ENCODE measurements at places on chromosomes 1 and 21.

DNA sequence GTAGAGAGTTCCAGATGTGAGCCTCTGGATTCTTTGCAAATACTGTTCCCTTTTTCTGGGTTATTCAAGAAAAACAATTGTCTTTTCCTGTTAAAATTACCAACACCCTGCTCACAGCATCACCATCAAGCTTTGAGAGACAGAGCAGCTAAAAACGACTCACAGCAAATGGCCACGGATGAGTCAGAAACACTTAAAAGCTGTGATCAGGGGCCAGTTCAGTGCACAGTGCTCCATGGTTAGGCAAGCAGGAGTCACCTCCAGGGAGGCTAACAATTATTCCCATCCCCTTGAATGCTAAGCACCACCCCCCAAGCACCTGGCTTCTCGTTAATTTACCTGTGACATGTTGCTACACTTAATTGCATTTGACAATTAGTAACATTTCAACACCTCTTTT lies 128.4 kb upstream of the CAMK1G start:
- DNase-seq = no peak

- no peak for DNase-seq
Measured at GRCh38 chr1:156217871-156218270, 5.1 kb downstream of the PMF1 start.

- DNase-seq = no peak
Measured at GRCh38 chr1:34825455-34826091, 32.8 kb downstream of the GJA4 start.

DNA sequence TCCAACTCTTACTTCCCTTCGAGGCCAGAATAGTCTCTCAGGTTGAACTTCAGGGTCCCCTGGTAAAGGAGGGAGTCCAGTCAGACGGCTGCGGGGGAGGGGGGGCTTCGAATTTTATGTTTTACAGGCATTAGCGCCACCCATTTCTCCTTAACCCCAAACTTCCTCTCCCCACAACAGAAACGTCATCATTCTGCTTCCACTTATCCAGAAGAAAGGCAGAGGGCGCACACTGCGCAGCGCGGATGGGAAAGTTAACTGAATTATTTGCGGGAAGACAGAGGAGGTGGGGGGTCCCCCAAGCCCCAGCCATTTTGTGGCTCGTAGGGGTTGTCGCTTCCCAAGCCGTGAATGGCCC lies 529 bp upstream of the PRMT2 start:
- peak; percentile 50 for DNase-seq

DNA sequence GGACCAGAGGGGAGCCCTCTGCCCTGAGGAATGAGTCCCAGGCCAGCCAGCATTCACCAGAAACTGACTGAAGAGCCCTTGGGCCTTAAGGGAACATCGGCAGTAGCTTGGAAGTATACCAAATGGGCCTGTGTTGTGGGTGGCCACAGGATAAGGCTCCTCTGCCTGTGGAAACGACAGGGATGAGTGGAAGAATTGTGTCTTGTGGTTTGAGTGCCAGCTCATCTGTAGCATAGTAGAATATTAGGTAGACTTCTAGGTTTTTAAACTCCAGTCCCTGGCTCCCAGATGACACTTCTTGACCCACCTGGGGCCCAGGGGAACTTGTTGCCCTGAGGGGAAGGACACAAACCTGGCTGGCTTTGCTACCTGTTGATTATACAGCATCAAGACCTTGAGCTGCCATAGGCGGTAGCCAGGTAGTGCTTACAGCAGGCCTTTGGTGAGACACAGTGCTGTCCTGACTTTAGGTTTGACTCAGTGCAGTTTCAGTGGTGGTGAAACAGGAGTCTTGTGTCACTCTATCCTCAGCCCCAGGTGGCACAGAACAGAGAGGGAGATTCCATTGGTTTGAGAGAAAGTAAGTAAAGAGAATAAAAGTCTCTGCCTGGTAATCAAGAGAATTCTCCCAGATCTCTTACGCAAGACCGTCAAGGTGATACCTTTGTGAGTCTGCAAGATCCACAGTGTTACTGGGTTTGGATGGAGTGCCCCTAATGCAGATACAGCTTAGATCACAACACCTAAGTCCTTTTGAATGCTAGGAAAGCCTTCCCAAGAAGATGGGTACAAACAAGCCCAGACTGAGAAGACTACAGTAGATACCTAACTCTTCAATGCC lies 50.2 kb downstream of the RABGAP1L start:
- DNase-seq = no peak

GRCh38 chr1:184499616-184500015 lies 112.8 kb downstream of the C1orf21 start:
- peak; percentile 49 for DNase-seq

DNA sequence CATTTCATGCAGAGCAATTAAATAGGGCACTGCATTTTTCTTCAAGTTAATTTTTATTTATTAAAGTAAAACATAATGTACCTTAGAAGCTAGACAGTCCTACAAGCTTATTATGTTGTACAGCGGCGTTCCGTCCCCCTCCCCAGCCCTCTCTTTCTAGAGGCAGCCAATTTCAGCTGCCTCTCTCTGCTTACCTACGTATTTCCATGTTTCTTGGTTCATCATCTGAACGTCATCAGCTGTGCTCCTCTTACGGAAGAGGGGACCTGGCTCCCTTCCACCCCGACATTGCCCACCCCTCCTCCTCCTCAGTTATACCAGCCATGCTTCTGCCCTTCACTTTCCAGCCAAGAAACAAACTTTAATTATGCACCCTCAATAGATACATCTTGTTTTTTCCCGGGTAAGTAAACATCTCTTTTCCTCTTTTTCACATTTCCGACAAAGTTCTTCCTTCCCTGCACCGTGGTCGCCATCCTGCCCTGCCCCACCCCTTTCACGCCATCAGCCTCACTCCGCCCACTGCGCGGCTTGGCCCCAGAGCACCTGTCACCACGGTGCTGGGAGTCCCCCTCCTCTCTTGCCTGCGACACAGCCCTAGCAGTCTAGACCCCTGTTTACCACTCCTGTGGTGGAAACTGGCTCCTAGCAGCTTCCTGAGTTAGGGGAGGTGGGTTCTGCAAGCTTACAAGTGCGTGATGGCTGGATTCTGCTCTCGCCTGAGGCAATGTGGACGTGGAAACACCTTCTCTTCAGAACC lies 57.9 kb downstream of the SLC37A1 start:
- no peak for DNase-seq

- DNase-seq = no peak
Measured at GRCh38 chr1:97864615-97865014, 56.2 kb downstream of the DPYD start.

DNA sequence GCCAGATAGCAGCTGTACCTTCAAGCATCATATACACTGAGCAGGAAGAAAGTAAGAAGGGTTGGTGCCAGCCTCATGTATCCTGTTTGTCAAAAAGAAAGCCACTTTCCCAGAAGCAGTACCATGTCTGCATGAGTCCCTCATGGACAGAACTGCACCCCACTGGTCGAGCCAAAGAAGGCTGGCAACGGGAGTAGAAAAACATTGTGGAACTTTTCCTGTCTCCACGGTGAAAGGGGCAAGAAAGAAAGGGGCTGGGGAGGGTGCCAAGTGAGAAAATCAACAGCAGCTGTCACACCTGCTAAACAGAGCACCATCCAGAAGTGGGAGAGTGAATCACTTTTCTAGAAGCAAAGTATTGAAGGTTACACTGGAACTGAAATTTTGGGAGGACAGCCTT lies 621.7 kb downstream of the LMO4 start:
- no peak for DNase-seq

DNA sequence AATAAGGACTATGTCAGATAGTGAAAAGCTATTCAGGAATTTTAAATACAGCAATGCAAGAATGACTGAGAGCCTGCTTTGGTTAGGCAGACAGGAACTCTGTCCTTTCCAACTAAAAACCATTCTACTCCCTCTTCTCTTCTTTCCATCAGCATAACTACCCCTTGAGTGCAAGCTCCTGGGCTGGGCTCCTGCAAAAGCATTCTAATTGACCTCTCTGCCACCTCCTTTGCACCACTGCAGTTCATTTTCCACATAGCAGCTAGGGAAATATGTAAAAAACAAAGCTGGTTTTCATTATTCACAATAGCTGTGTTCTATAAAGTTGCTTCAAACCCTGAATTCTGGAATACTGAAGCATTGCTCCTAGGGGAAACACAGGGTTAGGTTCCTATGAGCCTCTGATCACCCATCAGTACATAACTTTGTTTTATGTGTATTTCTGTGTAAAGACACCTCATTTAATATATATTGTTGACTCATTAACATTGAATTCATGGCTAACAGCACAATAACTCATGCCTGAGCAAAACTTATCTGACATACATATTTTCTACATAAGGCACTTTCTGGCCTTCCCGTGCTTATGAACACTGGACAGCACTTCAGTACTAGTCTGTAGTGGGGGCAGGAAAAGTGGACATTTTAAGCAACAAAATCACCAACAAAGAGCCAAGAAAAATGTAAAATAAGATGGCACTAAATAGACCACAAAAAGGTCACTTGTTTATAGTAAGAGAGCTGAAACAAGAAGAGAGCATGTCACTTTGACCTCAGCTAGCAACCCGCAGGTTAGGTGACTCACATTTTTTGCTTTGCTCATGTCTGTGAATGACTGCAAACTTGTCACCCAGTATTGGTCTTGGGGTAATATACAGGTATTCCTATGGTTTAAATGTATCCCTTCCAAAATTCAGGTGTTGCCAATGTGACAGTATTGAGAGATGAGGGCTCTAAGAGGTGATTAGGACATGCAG lies 57.9 kb upstream of the IRF2BP2 start:
- DNase-seq = no peak

Measured in GM04503 (cell line).